ENCODE measurements at places on chromosomes 7 and 10.

DNA sequence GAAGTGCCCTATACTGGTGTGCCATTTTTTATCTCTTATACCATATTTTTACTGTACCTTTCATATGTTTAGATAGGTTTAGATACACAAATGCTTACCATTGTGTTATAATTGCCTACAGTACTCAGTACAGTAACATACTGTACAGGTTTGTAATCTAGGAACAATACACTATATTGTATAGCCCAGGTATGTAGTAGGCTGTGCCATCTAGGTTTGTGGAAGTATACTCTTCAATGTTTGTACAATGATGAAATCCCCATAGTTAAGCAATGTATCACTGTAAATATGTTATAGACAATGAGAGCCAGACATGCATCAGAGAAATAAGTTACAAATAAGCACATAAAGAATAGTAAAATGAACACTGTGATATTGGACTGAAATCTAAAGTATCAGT is 109.1 kb downstream of the IQUB start:
- no peaks in the 10 kb centered on the region for H3K27me3 ChIP-seq
- H3K36me3 ChIP-seq = no peaks in the 10 kb centered on the region
- no peak for DNase-seq
- H3K27ac ChIP-seq = no peak overlapping the region
- H3K4me3 ChIP-seq = no peak overlapping the region

GRCh38 chr7:148563583-148564274 is 26.8 kb upstream of the C7orf33 start:
- peaks cover 4% of the 10 kb centered on the region for H3K4me1 ChIP-seq
- no peak for DNase-seq
- no peaks in the 10 kb centered on the region for H3K36me3 ChIP-seq
- no peaks in the 10 kb centered on the region for H3K27me3 ChIP-seq
- H3K4me3 ChIP-seq = peak overlapping the region; percentile 11
- no peak overlapping the region for H3K27ac ChIP-seq

DNA sequence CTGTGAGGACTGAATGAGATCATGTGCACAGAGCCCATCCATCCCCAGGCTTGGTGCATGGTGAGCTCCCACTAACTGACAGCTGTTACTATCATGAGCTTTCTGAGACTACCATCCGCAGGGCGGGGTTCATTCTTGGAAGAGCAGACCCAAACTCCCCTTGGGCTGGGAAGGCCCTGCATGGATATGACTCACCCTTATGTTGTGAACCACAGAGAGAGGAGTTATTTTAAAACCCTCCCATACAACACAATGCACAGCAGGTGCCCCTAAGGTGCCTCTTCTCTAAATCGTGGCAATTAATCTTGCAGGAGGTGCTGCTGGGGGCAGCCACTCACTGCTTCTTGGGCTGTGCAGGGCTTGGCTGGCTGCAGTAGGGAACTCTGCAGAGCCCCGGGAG is 219.1 kb downstream of the GFRA1 start:
- H3K36me3 ChIP-seq = no peaks in the 10 kb centered on the region
- no peak for DNase-seq
- no peak overlapping the region for H3K4me3 ChIP-seq
- no peaks in the 10 kb centered on the region for H3K27me3 ChIP-seq

- no peak overlapping the region for H3K27ac ChIP-seq
- no peaks in the 10 kb centered on the region for H3K4me1 ChIP-seq
- no peak overlapping the region for H3K4me3 ChIP-seq
- H3K27me3 ChIP-seq = no peaks in the 10 kb centered on the region
- DNase-seq = no peak
Observed at GRCh38 chr10:125377368-125377767, 217.0 kb upstream of the CTBP2 start.

DNA sequence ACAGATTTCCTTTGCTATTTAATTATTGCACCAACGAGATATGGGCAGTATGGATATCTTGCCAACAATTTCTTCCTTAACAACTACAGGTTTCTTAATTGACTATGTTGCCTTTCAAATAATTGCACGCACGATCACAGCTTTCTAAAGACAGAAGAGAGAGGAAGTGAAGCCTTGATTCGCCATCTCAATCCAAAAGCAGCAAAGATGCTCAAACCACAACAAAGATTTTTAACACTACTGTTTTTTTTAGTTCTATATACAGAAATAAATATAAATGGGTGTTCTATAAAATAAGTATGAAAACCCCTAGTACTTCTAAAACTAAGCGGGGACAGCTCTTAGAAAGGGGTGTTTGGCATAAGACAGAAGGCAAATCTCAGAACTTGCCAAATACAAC is 251.3 kb downstream of the SFMBT2 start:
- H3K27ac ChIP-seq = no peak overlapping the region
- peaks cover 14% of the 10 kb centered on the region for H3K36me3 ChIP-seq
- no peak overlapping the region for H3K4me3 ChIP-seq
- no peaks in the 10 kb centered on the region for H3K4me1 ChIP-seq
- DNase-seq = no peak
- H3K27me3 ChIP-seq = no peaks in the 10 kb centered on the region

DNA sequence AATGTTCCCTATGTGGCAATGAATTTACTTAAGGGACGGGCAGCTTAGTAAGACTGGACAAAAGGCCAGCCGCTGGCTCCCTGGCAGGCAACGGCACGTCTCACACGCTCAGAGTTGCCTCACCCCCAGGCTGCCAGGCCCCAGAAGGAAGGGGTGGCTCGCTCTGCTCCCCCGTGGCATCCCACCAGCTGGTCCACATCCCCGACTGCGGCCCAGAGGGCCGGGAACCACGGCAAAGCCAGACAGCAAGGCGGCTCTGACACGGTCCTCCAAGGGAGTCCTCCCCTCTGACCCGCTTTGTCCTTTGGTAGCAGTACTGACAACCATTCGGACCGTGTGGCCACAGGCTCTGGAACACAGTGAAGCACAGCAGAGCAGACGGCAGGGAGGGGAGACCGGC is 34.1 kb downstream of the NUDT1 start:
- no peak overlapping the region for H3K27ac ChIP-seq
- no peak overlapping the region for H3K4me3 ChIP-seq

- DNase-seq = no peak
- no peaks in the 10 kb centered on the region for H3K4me1 ChIP-seq
- no peak overlapping the region for H3K27ac ChIP-seq
- H3K4me3 ChIP-seq = no peak overlapping the region
- no peaks in the 10 kb centered on the region for H3K27me3 ChIP-seq
- H3K36me3 ChIP-seq = no peaks in the 10 kb centered on the region
Observed at GRCh38 chr10:119410361-119411116, 132.0 kb downstream of the RGS10 start.

- H3K4me3 ChIP-seq = no peak overlapping the region
- no peak for DNase-seq
- no peak overlapping the region for H3K27ac ChIP-seq
- no peaks in the 10 kb centered on the region for H3K27me3 ChIP-seq
- no peaks in the 10 kb centered on the region for H3K36me3 ChIP-seq
Observed at GRCh38 chr7:123131140-123131539, 68.6 kb downstream of the SLC13A1 start.

- no peaks in the 10 kb centered on the region for H3K36me3 ChIP-seq
- H3K4me1 ChIP-seq = no peaks in the 10 kb centered on the region
- DNase-seq = no peak
- no peak overlapping the region for H3K4me3 ChIP-seq
- H3K27ac ChIP-seq = no peak overlapping the region
Observed at GRCh38 chr10:13066527-13066926, 33.4 kb upstream of the OPTN start.

- peaks cover 47% of the 10 kb centered on the region for H3K36me3 ChIP-seq
- peaks cover 3% of the 10 kb centered on the region for H3K4me1 ChIP-seq
- no peak overlapping the region for H3K27ac ChIP-seq
- no peak overlapping the region for H3K4me3 ChIP-seq
- DNase-seq = no peak
- H3K27me3 ChIP-seq = no peaks in the 10 kb centered on the region
Observed at GRCh38 chr7:149490083-149490760, 7.4 kb downstream of the ZNF746 start.

- DNase-seq = peak; percentile 20
- peak overlapping the region; percentile 77 for H3K27ac ChIP-seq
- peaks cover 10% of the 10 kb centered on the region for H3K36me3 ChIP-seq
- peak overlapping the region; percentile 95 for H3K4me3 ChIP-seq
Observed at GRCh38 chr7:1569016-1569415, 816 bp downstream of the PSMG3 start.

- no peaks in the 10 kb centered on the region for H3K4me1 ChIP-seq
- no peak for DNase-seq
- no peaks in the 10 kb centered on the region for H3K27me3 ChIP-seq
- no peak overlapping the region for H3K4me3 ChIP-seq
- H3K27ac ChIP-seq = no peak overlapping the region
- no peaks in the 10 kb centered on the region for H3K36me3 ChIP-seq
Observed at GRCh38 chr7:117383483-117384189, 43.7 kb downstream of the ASZ1 start.

DNA sequence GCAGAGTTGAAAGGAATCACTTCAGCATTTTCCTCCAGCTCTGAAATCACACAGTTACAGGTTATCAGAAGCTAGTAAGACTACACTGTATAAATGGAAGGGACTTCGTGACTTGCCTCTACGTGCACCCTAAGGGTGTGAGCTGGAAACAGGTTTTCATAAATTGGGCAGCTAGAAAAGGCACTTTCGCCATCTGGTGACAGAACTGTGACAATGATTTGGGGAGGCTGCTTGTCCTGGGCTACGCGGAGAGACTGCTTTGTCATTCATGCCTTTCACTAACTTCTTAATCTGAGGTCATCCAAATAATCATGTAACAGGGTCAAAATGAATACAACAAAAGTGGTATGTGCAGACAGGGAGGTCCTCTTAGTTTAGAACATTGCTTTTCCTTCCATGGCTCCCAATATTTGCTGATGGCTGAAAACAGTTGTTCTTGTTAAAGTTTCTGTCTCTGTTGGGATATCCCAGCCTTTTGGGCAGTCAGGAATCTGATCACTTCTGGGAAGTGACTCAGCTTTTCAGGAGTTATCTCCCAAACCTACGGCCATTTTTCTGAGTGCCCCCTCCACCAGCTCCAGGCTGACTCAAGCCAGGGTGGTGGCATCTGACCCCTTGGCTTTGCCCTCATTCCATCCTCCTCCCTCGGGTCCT is 17.8 kb downstream of the VWC2 start:
- no peaks in the 10 kb centered on the region for H3K4me1 ChIP-seq
- DNase-seq = no peak
- H3K27me3 ChIP-seq = no peaks in the 10 kb centered on the region

DNA sequence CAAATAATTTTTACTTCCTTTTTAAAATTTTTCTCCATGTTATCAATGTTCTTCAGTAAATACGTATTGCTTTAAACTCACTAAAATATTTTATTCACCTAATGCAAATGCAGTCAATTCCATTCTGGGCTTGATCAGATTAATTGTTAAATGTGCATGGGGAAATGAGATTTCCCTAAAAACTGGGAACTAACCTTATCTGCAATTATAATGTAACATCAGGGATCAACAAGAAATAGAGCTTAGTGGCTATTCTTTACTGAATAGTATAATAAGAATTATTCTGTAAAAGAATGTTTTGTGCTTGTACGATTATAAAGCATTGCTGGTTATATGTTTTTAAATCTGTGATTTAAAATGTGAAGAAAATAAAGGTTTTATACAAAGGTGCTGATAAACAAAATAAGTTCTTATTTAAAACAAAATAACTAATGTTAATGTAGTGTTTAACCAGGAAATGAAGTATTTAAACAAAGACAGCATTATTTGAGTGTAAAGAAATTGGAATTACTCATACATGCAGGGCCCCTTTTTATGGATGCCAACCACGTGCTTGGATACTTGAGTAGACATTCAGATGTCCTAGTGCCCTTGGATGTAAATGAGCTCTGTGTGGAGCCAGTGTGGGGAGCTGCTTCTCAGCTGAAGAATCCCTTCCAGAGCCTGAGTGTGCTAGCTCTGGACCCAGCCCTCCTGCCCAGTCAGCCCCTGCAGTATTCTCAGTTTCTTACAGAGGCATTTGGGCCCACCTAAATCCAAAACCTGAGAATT is 84.2 kb downstream of the REEP3 start:
- H3K27me3 ChIP-seq = no peaks in the 10 kb centered on the region
- no peaks in the 10 kb centered on the region for H3K4me1 ChIP-seq
- H3K36me3 ChIP-seq = no peaks in the 10 kb centered on the region
- no peak overlapping the region for H3K4me3 ChIP-seq
- no peak overlapping the region for H3K27ac ChIP-seq

- no peaks in the 10 kb centered on the region for H3K36me3 ChIP-seq
- H3K27ac ChIP-seq = no peak overlapping the region
- H3K27me3 ChIP-seq = no peaks in the 10 kb centered on the region
Observed at GRCh38 chr10:3530346-3530745, 254.7 kb downstream of the KLF6 start.

- DNase-seq = no peak
- H3K27ac ChIP-seq = no peak overlapping the region
- H3K4me1 ChIP-seq = peaks cover 35% of the 10 kb centered on the region
- H3K4me3 ChIP-seq = no peak overlapping the region
- H3K36me3 ChIP-seq = no peaks in the 10 kb centered on the region
- peaks cover 38% of the 10 kb centered on the region for H3K27me3 ChIP-seq
Observed at GRCh38 chr10:93075369-93076221, 1.9 kb downstream of the CYP26A1 start.

- H3K36me3 ChIP-seq = no peaks in the 10 kb centered on the region
- H3K4me3 ChIP-seq = no peak overlapping the region
- no peak for DNase-seq
- no peaks in the 10 kb centered on the region for H3K27me3 ChIP-seq
Observed at GRCh38 chr7:104922182-104923009, 91.6 kb upstream of the KMT2E start.

DNA sequence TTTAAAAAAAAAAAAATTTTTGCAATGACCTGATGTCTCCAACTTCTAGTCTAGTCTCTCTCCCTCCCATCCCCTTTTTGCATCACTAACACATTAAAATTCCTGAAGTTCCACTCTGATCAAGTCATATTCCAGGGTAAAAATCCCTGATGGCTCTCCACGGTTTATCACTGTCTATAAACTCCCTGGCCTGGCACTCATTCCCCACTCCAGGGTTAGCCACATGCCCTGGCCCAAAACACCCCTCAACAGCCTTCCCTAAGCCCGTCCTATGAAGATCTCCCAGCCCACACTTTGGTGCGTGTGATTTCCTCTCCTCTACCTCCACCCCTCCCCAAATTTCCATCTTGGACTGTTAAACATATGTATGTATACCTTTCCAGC is 125.4 kb downstream of the JAZF1 start:
- no peaks in the 10 kb centered on the region for H3K36me3 ChIP-seq
- H3K27me3 ChIP-seq = no peaks in the 10 kb centered on the region
- DNase-seq = no peak
- H3K4me1 ChIP-seq = no peaks in the 10 kb centered on the region
- no peak overlapping the region for H3K27ac ChIP-seq

DNA sequence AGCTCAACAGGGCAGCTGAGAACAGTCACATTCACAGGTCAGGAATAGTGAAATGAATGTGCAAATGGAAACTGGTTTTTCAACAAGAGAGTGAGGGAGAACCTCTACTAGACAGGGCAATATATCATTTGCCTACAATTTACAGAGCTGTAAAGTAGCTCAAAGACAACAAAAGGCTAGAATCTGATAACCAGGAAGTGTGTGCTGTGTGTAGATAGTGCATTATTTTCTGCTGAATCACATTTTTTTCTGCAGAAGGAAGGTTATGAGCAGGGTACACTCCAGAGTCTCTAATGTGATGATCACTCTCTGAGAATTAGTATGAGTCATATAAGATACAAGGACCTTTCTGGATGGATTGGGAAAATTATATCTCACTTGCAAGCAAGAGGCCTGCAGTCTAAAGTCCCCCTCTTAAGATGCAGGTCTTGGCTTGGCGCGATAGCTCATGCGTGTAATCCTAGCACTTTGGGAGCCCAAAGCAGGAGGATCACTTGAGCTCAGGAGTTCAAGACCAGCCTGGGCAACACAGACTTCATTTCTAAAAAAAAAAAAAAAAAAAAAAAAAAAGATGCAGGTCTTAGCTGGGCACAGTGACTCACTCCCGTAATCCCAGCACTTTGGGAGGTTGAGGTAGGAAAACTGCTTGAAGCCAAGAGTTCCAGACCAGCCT is 59.9 kb upstream of the COBL start:
- no peak for DNase-seq
- H3K4me3 ChIP-seq = no peak overlapping the region
